Muscle of arm (tissue), 14 donors: ENCODE measurements at places on chromosomes 7 and 10. TPM values are rescaled to one million over a fixed set of nuclear protein-coding genes. Genes with fewer than 3 reads are reported as not detected.

The BTBD16 gene
- polyA plus RNA-seq, result not detected

The ANKRD61 gene
- not detected for polyA plus RNA-seq

The ASB10 gene
- 1.8 TPM for polyA plus RNA-seq

The TMEM140 gene
- 13.7 TPM for polyA plus RNA-seq

The GGCT gene
- polyA plus RNA-seq, result 39.0 TPM

The CYP2W1 gene
- 11.2 TPM for polyA plus RNA-seq

The CNPY1 gene
- polyA plus RNA-seq, result 0.17 TPM

The MBL2 gene
- 0.18 TPM for polyA plus RNA-seq

The CPA1 gene
- not detected for polyA plus RNA-seq

The PRPF18 gene
- 27.4 TPM for polyA plus RNA-seq

The DPYSL4 gene
- polyA plus RNA-seq, result 5.3 TPM

The HOXA3 gene
- 11.5 TPM for polyA plus RNA-seq

GRCh38 chr7:72503644-72504043, 91.5 kb upstream of the CALN1 start:
- DNase-seq, result no peak

- no peak for DNase-seq
Measured at GRCh38 chr7:121083790-121084251, 95.3 kb downstream of the CPED1 start.

DNA sequence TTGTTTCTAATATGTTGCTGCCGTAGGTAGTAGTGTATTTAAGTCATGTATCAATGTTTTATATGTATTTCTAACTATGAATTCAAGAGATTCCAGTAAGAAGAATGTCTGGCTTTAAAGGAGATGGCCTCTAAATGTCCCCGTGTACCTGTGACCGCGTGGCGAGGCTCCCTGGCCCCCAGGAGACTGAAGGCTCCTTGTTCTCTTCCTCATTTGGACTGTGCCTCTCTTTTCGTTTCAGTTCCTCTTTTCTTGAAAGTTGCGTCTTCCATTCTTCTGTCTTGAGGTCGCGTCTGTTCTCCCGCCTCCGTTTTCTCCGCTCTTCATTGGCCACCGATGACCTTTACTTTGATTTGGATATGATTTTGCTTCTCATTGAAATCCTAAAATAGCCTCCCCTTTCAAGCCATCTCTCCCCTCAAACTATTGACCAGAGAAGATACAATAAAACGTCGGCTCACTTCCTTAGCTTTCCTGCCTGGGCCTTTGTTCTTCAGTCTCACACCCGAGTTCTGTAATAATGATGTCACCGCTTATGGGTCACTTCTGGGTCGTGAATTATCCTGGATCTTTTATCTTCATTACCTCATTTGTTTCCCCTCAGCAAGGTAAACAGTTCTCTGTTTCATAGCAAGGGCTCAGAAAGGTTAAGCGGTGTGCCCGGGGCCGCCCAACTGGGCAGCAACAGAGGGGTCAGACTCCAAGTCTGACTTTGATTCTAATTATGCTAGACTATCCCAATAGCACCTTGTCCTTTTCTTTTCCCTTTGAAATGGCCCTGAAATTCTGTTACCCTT, 28.7 kb downstream of the WIPI2 start:
- no peak for DNase-seq

DNA sequence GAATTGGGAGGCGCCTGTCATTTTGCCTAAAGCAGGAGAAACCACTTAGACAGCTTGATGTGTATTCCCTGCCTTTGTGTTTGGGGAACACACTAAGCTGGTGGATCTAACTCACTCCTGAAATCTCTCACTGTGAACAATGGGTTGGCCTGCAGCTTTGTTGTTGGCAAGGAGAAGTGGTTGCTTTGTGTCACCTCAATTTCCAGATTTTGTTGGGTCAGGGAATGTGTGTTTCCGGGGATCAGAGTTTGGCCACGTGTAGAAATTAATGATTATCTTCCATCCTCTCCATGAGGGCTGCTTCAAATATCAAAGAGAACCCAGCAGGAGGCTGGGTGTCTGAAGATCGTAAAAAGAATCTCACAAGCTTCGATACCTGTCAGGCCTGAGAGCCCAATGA, 27.8 kb downstream of the A1CF start:
- no peak for DNase-seq

DNA sequence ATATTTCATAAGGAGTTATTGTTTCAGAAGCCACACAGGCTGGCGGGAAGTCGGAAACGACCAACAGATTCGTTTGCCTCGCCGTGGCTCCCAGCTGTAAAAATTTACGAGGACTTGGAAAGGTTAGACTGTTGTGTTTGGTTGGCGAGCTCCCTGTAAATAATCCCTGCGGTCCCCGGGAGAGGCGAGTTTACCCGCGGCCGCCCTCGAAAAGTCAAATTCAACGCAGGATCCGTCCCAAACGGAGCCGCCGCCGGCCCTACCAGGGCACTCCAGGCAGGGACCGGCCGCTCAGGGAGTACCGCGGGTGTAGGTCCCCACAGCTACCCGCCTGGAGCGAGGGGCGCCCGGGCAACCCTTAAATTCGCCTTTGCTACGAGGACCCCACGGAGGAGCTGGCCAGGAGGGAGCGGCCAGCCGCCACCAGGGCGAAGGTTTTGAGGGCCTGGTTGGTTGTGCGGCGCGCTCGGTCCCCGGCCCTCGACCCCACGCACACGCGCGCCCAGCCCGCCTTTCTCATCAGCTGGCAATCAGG, 726 bp upstream of the HOXA9 start:
- peak; percentile 74 for DNase-seq

GRCh38 chr10:109958059-109958458, 34.7 kb upstream of the XPNPEP1 start:
- DNase-seq, result no peak

- DNase-seq, result no peak
Measured at GRCh38 chr10:125392154-125392553, 231.8 kb upstream of the CTBP2 start.

GRCh38 chr10:5566614-5567013, 41.9 kb downstream of the CALML3 start:
- DNase-seq, result no peak

- DNase-seq, result no peak
Measured at GRCh38 chr10:13891128-13892000, 304.6 kb downstream of the PRPF18 start.

- DNase-seq, result no peak
Measured at GRCh38 chr10:22764639-22765038, 50.3 kb upstream of the PIP4K2A start.

GRCh38 chr7:3009086-3009485, 34.6 kb downstream of the CARD11 start:
- no peak for DNase-seq

GRCh38 chr7:127021857-127022256, 230.9 kb downstream of the GRM8 start:
- DNase-seq, result no peak

GRCh38 chr7:137953665-137954470, 48.0 kb downstream of the CREB3L2 start:
- DNase-seq, result no peak

DNA sequence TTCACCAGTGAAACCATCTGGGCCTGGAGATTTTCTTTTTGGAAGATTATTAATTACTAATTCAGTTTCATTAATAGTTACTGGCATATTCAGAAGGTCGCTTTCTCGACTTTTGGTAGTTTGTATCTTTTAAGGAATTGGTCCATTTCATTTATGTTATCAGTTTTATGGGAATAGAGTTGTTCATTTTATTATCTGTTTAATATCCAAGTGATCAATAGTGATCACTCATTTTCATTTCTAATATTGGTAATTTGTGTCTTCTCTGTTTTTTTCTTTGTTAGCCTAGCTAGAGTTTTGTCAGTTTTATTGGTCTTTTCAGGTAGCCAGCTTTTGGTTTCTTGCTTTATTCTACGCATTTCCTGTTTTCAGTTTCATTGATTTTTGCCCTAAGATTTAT, 31.0 kb downstream of the MKLN1 start:
- no peak for DNase-seq

DNA sequence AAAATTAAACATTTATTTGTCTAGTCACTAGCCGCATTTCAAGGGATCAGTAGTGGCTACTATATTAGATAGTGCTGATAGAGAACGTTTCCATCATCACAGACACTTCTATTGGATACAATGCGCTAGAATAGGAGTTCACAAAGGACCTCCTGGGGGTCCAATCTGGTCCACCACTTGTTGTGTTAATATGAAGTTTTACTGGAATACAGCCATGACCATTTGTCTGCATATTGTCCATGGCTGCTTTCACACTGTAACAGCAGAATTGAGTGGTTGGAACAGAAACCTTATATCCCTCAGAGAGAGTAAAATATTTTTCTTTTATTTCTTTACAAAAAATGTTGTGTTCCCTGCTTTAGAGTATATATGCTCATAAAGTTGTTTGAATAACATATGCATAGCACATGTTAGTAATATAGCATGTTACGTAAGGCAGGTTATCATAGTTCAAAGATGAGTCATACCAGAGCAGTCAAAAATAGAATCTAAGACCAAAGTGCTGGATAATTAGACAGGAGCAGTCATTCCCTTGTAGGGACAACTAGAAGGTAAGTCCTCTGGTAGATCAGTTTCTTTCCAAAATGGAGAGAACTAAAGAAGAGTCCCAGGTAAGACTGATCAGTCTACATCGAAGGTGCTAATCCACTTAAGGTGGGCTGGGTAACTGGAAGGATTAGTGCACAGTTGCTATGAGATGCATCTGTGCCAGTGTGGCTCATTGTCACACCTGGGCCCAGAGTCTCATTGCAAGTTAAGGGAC, 14.9 kb downstream of the BZW2 start:
- DNase-seq, result no peak

DNA sequence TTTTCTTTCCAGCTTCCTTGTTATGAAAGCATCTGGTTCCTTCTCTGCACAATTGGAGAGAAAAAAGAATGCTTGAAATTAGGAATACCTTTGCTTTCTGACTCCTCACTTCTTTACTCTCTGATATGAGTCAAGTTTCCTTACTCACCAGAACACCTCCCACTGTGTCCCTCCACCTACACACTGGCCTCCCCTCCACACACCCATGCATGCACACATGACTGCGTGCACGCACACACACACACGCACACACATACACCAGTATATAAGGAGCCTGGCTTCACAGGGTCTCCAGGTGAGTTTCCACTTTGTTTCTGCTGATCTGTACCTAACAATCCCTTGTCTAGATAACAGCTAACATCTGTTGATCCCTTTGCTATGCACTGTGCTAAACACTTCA, 11.4 kb upstream of the PTER start:
- DNase-seq, result no peak

DNA sequence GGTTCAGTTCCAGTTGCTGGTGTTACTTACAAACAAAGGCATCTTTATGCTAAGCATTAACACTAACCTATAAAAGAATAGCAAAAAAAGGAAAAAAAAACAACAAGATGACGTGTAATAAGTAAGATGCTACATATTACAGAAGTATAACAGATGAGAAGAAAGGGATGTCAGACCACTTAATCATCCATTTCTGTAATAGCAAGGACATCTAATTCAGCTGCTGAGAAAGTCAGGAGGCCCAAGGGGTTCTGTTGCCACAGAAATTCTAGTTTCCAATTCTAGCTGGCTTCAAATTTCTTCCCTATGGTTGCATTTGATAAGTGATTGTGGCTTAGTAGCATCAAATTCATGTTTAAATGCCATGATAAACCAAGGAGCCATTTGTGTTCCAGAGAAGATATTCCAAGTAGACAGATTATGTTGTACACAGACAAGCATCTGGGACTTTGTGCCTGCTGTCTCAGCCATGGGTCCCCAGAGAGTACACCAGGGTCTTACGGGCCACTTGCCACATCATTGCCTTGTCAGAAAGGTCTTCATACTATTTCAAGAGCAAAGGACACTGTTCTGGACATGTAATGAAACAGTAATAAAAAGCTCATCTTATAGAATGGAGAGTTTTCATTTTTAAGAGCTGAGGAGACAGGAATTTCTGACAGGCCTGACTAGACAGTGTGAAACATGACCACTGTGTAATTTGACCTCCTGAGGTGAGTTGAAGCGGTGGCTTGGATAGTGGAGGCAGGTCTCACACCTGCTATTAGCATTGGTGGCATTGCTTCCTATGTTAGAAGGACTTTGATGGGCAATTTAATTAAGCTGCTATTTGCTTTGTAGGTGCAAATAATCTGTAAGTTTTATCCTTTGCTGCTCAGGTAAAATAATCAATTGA, 4.2 kb upstream of the ASB4 start:
- no peak for DNase-seq

DNA sequence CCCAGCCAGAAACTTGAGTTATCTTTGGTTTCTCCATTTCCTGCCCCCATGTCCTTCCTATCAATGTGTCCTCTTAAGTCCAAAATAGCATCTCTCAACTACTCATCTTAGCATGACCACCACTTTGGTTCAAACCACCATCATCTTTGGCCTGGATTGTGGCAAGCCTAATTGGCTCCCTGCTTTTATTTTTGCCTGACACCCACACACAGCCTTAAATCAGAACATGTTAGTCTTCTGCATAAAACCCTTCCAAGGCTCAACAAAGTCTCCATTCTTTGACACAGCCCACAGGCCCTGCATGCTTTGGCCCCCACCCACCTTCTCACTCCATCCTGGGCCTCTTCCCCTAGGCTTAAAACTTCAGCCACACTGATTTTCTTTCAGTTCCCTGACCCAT, 2.0 kb upstream of the TSPAN14 start:
- no peak for DNase-seq

GRCh38 chr7:96174812-96175211, 147.1 kb downstream of the SLC25A13 start:
- no peak for DNase-seq

- no peak for DNase-seq
Measured at GRCh38 chr7:12583176-12583575, 12.7 kb downstream of the SCIN start.
